ENCODE measurements at places on chromosomes 1 and 21. TPM values are rescaled to one million over a fixed set of nuclear protein-coding genes. Genes with fewer than 3 reads are reported as not detected.

DNA sequence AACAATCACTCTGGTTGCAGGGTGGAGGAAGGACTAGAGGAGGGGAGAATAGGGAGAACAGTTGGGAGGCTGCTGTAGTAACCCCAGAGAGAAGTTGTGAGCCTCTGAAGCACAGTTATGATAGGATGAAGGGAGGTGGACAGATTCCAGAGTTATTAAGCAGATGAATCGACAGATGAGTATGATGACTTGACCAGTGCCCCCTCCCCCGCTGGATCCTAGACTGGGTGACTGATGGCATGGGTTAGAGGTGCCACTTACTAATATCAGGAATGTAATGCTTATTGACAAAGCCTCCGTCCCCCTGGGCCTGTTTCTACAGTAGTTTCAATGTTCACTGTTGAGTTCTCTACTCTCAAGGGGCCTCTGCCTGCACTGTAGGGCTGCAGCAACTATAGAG lies 14.0 kb upstream of the TIPRL start:
- H3K36me3 ChIP-seq = no peaks in the 10 kb centered on the region
- no peak overlapping the region for H3K27ac ChIP-seq
- no peaks in the 10 kb centered on the region for H3K4me1 ChIP-seq
- H3K27me3 ChIP-seq = no peaks in the 10 kb centered on the region
- no peak overlapping the region for H3K4me3 ChIP-seq

- no peaks in the 10 kb centered on the region for H3K36me3 ChIP-seq
- peaks cover 12% of the 10 kb centered on the region for H3K4me1 ChIP-seq
- no peak for DNase-seq
- H3K4me3 ChIP-seq = no peak overlapping the region
These were observed 30.2 kb upstream of the DUSP10 start for GRCh38 chr1:221772117-221772516.

DENND2D gene
- total RNA-seq = 44.4 TPM

DNA sequence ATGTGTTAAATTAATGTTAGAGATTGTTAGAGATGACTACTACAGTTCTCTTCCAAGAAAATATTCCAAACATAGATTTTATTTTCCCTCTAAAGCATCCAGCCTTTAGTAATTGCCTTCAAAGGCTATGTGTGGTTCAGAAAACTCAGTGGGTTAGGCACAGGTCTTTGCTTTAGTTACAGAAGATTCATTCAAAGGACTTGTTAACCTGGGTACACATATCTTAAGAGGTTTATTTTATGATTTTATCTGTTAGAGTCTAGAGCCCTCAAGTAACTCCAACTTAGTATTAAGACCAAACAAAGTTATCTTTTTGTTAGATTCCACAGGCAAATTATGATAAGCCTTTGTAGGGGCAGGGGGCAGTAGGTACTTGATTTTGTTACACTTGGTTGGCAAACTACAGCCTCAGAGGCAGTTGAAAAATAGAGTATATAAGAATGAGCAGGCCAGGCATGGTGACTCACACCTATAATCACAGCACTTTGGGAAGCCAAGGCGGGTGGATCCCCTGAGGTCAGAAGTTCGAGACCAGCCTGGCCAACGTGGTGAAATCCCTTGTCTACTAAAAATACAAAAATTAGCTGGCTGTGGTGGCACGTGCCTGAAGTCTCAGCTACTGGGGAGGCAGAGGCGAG lies 37.9 kb downstream of the CXADR start:
- H3K27me3 ChIP-seq = no peaks in the 10 kb centered on the region
- DNase-seq = no peak
- no peak overlapping the region for H3K27ac ChIP-seq
- H3K4me3 ChIP-seq = no peak overlapping the region
- no peaks in the 10 kb centered on the region for H3K4me1 ChIP-seq

GRCh38 chr1:169327875-169328274 lies 39.7 kb downstream of the NME7 start:
- no peak overlapping the region for H3K27ac ChIP-seq
- H3K4me3 ChIP-seq = no peak overlapping the region
- H3K36me3 ChIP-seq = no peaks in the 10 kb centered on the region
- no peaks in the 10 kb centered on the region for H3K27me3 ChIP-seq

Data from upper lobe of left lung (tissue), 6 donors.